RWPE2 (cell line): ENCODE measurements at places on chromosomes 4 and X.

DNA sequence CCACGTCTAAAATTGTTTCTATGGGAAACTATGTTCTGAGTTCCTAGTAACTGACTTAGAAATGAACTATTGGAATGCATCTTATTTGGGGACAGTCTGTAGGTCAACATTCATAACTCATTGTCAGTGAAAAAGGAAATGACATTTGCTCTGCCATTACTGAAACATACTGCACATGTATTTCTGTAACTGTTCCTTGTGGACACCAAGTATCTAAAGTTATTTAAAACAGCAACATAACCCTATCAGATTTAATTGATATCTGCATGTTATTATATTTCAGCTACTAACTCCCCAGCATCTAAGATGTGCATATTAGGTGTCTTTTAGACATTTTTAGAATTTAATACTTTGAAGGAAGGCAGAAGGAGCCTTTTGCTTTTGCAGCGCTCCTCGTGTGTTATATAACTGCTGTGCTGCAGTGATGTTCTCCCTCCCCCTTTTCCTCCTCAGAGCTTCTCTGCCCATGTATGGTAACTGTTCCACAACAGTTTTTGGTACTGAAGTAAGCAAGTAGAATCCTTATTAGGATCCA lies 37.2 kb upstream of the TMEM131L start:
- no peak for DNase-seq

DNA sequence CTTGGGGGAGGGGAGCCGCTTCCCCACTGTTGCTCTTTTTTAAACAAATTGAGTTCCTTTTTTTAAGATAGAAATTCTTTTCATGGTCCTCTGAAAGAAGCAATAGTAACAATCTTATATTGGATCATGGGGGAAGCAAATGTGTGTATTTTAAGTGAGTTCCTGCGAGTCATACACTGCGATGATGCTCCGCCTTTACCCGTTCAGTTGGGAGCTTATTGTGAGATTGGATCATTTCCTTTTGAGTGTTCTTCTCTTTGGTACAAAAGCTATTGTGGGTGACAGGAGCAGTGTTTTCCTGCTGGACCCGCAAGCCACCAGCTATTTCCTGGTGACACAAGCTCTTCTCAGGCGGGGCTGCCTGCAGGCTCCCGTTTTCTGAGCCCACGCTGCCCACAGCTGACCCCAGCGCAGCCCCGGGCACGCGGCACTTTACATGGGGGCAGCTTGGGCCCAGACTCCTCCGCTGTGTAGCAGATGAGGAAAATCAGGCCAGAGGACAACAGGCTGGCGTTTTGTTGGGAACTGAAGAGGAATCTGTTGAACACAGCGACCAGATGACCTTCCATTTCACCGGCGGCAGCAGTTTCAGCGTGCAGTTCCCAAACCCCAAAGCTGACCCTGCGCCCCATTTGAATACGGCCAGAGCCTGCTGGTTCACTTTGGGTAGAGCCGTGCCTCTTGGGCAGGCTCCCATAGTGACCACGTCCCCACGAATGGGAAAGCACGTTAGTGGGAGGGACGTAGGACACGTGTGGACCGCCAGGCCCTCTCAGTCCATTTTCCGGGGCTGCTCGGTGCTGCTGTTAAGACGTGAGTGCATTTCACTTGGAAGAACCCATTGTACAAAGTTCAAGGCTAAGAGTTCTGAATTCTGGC lies 12.2 kb downstream of the TADA2B start:
- DNase-seq: no peak

GRCh38 chrX:153925739-153926551 lies at the start of gene ARHGAP4:
ARHGAP4 (minus strand) TSS chrX:153926264; CDS start chrX:153926202, 62 bp downstream.
- no peak for DNase-seq

DNA sequence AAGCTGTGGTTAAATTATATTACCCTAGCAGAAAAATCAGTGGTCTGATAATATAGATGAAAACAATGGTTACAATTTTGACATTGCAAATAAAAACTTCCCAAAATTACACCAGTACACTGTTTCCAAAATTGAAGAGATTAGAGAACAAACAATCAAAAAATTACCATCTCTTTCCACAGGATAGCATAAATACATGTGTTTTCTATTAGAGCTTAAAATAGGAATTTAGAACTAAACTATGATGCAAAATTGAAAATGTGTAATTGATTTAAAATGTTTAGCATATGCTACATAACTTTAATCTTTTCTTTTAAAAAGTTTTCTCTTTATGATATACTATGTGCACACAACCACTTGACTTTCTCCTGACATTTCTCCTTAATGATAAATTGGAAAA lies 6.7 kb downstream of the EDNRA start:
- DNase-seq: no peak

DNA sequence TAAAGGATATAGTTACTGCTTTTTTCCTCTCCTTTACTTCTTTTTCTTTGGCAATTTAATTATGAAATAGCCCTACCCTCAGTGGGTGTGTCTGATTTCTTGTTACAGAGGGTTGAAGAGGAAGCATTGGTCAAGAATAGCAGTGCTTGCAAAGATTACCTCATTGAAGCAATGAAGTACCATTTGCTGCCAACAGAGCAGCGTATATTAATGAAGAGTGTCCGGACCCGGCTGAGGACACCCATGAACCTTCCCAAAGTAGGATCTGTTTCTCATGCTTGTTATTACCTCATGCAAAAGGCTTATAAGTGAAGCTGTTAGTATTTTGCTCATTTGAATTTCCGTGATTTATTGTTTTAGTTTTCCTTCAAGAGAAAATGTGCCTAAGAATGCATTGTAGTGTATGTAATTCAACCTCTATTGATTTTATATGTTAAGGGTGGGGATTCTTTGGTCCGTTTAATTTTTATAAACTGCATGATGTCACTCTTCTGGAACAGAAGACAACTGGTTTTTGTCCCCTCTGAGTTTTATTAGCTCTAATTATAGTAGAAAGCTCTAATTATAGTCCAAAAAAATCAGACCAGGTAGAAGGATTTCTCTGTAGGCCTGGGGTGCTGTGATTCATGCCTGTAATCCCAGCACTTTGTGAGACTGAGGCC lies 27.9 kb upstream of the MSMO1 start:
- DNase-seq: no peak

DNA sequence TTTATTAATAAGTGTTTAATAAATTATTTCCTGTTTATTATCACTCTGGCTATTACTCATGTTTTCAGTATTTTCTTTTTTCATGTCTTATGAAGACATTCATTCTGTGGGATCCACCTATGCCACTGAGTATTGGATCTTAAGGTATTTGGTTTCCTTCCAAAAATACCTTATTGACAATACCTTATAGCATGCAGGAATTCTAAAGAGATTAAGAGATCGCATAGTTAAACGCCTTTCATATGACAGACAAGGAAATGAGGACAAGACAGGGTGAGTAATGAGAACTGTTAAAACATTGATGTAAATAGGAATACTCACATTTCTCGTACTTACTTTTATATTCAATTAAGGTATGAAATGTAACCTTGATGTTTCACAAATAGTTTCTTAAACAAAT lies 38.2 kb upstream of the TMPRSS11B start:
- no peak for DNase-seq
